ENCODE measurements at places on chromosomes 3 and 15.

DNA sequence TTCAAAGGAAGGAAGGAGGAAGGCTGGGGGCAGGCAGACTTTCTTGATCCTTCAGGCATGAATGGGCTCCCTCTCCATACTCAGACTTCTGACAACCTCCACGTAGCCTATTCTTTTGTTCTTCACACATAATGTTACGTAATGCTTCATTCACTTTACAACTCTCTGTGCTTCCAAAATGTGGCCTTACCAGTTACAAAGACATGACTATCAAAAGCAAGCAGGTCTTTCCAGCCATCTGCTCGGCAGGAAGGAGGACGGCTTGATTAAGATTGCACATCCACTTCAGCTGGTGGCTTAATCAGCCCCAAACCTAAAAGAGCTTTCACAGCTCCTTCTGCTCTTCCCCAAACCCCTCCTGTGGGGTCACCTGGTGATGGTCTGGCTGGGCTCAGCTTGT lies 263.2 kb downstream of the XXYLT1 start:
- ATAC-seq = no peak

DNA sequence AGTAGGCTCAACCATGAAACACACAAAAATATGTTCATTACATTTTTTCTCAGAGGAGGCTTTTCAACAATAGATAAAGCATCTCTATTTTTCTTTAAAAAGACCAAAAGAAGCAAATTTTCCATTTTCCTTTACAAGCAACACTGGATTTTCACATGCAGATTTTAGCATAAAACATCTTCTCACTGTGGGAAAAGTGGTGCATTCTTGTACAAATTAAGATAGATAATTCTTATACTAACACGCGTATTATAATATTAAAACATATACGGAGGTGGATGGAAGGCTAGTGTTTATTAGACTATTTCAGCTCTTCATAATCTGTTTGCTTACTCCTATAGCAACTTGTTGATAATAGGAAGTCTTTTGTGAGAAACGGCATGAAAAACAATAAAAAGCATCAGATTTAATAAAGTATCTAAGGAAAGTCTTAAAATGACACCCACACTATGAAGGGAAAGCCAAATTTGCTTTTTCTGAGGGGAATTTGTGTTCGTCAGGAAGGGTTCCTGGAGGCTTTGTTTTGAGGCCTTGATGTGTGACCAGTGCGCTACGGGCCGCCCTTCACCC lies 529.6 kb downstream of the SOX2 start:
- ATAC-seq = no peak

DNA sequence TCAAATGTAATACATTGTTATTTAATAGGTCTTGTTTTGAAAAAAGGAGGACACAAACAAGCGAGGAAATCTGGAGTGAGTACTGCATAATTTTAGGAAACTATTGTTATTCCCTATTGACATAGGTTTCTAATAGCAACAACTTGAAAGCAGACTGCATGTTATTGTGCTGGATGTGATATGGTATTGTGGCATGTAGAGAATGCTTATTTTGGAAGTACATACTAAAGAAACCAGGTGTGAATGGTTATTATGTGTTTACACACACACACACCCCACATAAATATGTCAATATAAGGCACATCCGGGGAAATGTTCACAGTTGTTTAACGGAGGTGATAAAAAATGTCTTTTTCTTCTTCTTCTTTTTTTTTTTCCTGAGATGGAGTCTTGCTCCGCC lies 5.9 kb upstream of the MORF4L1 start:
- no peak for ATAC-seq

- ATAC-seq = no peak
Measured at GRCh38 chr3:105402287-105402801, 35.6 kb downstream of the ALCAM start.

Measured in activated CD4-positive, CD25-positive, alpha-beta regulatory T cell treated with anti-CD3 and anti-CD28 coated beads, Interleukin-2, amount 50 U/mL, for 24 hours (primary cell).